Tibial nerve (tissue), 4 donors: ENCODE measurements at places on chromosomes 7 and 10. TPM values are rescaled to one million over a fixed set of nuclear protein-coding genes. Genes with fewer than 3 reads are reported as not detected.

GFRA1 gene
- 59.2 TPM for total RNA-seq

DNA sequence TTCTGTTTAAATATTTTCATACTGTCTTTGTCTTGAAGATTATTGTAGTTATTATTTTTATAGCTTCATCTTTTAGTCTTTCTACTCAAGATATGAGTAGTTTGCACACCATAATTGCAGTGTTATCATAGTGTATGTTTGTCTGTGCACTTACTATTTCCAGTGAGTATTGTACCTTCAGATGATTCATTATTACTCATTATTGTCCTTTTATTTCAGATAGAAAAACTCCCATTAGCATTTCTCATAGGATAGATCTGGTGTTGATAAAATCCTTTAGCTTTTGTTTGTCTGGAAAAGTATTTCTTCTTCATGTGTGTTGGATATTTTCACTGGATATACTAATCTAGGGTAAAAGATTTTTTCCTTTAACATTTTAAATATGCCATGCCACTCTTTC lies 646.2 kb upstream of the GRM3 start:
- no peak for DNase-seq
- H3K27ac ChIP-seq: no peak overlapping the region
- H3K4me1 ChIP-seq: no peaks in the 10 kb centered on the region
- no peak overlapping the region for H3K4me3 ChIP-seq
- H3K27me3 ChIP-seq: no peaks in the 10 kb centered on the region

DNA sequence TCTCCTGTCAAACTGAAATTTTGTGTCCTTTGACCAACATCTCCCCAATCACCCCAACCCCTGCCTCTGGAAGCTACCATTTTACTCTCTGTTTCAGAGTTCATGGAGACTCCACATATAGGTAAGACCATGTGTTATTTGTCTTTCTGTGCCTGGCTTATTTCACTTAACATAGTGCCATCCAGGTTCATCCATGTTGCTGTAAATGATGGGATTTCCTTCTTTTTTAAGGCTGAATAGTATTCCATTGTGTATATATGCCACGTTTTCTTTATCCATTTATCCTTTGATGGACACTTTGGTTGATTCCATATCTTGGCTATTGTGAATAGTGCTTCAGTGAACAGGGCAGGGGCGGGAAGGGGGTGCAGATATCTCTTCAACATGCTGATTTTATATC lies 18.0 kb upstream of the FBXW4 start:
- no peaks in the 10 kb centered on the region for H3K36me3 ChIP-seq
- peaks cover 10% of the 10 kb centered on the region for H3K27me3 ChIP-seq
- H3K4me1 ChIP-seq: no peaks in the 10 kb centered on the region
- H3K27ac ChIP-seq: no peak overlapping the region

DNA sequence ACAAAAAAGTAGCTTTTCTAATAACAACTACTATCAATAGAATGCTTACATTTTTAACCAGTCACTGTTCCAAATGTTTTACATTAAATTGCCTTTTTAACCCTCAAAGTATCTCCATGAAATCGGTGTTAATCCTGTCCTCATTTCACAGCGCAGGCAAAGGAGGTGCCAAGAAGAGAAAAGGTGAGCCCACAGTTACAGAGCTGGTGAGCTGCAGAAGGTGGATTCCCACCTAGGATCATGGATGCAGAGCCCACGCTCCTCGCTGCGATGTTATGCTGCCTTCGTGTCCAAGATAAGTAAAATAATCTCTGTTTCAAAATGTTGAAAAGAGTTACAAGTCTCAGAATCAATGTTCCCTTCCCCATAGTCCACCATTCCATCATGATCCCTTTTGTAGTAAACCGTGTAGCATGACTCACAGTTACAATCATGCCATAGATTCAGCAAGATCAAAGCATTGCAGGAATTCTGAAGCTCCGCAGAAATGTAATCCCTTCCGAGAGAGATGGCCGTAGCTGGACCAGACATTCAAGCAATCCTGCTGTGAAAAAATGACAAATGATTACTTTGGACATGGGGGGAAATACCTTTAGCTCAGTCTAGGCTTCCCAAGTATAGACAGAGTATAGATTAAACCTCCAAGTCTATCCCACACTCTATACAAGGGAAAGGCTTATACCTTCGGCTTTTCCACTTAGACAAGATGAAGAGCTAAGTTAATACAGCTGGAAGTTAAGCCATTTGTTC lies 394.7 kb upstream of the AKR1E2 start:
- H3K4me1 ChIP-seq: no peaks in the 10 kb centered on the region
- no peak overlapping the region for H3K27ac ChIP-seq
- no peaks in the 10 kb centered on the region for H3K36me3 ChIP-seq
- H3K27me3 ChIP-seq: no peaks in the 10 kb centered on the region
- no peak overlapping the region for H3K4me3 ChIP-seq
- DNase-seq: no peak

GRCh38 chr10:18217577-18217976 lies 77.4 kb downstream of the CACNB2 start:
- no peak overlapping the region for H3K4me3 ChIP-seq
- no peaks in the 10 kb centered on the region for H3K27me3 ChIP-seq
- H3K36me3 ChIP-seq: no peaks in the 10 kb centered on the region
- no peak overlapping the region for H3K27ac ChIP-seq
- H3K4me1 ChIP-seq: no peaks in the 10 kb centered on the region

DNA sequence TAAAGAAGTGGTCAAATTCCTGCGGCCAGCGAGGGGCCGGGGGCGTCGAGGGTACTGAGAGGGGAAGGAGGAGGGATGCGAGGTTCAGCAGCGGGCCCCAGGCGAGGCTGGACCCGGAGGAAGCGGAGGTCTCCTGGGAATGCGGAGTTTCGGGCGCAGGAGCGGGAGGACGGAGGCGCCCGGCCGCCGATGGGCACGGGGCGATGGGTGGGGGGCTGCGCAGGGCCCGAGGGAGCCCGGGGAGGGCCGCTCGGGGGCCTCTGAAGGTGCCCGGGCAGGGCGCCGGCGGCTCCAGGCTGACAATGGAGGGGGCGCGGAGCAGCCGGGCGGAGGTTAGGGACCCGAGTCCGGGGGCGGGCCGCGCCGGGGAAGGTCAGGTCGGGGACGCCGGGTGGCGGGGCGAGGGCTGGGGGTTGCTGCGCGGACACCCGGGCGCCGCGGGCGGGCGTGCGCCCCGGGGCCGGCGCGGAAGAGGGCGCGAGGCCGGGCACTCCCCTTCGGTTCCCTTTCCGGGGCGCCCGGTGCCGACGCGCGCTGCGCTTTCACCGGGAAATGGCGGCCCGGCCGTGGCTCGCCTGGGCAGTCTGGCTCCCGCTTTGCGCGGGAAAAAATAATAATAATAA lies 683 bp downstream of the MACROH2A2 start:
- peak overlapping the region; percentile 79 for H3K4me3 ChIP-seq
- H3K36me3 ChIP-seq: no peaks in the 10 kb centered on the region
- DNase-seq: no peak
- no peak overlapping the region for H3K27ac ChIP-seq
- H3K4me1 ChIP-seq: peaks cover 22% of the 10 kb centered on the region
- no peaks in the 10 kb centered on the region for H3K27me3 ChIP-seq

GRCh38 chr10:12463459-12463838 lies 114.1 kb downstream of the CAMK1D start:
- no peaks in the 10 kb centered on the region for H3K36me3 ChIP-seq
- H3K27me3 ChIP-seq: no peaks in the 10 kb centered on the region
- no peak for DNase-seq
- no peaks in the 10 kb centered on the region for H3K4me1 ChIP-seq

DNA sequence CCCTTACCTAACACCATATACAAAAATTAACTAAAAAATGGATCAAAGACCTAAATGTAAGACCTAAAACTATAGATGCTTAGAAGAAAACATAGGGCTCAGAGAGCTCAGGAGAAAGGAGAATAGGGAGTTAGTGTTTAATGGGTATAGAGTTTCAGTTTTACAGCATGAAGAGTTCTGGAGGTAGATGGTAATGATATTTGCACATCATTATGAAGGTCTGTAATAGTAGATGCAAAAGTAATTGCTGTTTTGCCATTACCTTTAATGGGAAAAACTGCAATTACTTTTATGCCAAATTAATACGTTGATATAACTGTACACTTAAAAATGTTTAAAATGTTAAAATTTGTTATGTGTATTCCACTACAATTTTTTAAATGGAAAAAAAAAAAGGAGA lies 39.2 kb upstream of the NANOS1 start:
- no peak for DNase-seq
- no peaks in the 10 kb centered on the region for H3K36me3 ChIP-seq
- no peaks in the 10 kb centered on the region for H3K4me1 ChIP-seq
- H3K27me3 ChIP-seq: no peaks in the 10 kb centered on the region

- H3K4me1 ChIP-seq: no peaks in the 10 kb centered on the region
- no peak overlapping the region for H3K4me3 ChIP-seq
- no peak for DNase-seq
- H3K36me3 ChIP-seq: peaks cover 65% of the 10 kb centered on the region
Measured at GRCh38 chr10:11864727-11865126, 41.6 kb downstream of the PROSER2 start.

DNA sequence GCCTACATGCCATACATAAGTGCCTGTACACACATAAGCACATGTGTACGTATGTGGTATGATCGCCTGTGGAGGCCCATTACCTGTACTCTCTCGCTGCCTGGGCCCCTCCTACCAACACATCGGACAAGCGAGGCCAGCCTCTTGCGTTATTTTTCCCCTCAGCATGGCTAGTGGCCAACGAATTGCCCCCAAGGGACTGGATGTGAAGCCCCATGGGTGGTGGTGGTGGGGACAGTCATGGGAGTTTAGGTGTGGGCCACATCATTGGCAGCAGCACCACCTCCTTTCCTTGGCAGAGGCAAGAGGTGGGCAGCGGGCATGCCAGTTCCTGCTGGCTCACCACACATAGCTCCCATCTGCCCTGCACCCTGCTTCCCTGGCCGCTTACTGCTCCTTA lies 10.0 kb downstream of the GRK5 start:
- no peak overlapping the region for H3K27ac ChIP-seq
- no peaks in the 10 kb centered on the region for H3K27me3 ChIP-seq
- H3K36me3 ChIP-seq: no peaks in the 10 kb centered on the region
- peaks cover 41% of the 10 kb centered on the region for H3K4me1 ChIP-seq
